ENCODE measurements at places on chromosomes 4 and X.

GRCh38 chr4:87006426-87006675, 71.5 kb downstream of the AFF1 start:
- DNase-seq, result no peak

DNA sequence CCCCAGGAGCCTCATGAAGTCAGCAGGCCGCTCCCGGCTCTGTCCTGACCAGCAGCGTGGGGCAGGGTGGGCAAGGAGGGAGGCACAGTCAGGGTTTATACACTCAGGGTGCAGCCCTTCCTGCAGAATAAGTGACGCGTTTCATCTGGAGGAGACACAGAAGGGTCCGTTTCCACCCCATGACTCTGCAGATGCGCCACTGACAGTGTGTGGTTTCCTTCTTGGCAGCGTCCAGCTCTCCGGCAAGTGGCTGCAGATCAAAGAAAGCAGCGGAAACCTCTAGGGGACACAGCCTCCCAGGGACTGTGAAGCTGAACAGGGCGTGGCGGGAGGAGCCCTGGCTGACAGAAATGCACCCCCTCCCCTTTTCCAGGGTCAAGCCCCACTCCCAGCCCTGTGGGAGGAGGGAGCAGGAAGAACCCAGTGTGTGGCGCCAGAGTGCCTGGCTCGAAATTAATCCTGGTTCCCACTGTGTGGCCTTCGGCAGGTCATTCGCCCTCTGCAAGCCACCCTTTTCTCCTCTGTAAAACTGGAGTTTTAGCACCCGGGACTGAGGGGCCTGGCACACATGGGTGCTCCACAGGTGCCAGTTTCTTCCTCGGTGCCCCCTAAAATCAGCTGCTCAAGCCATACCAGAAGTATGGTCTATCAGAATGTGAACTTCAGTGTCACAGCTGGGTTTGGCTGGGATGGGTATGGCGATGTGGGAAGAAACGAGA, 17.3 kb upstream of the TBC1D14 start:
- peak; percentile 56 for DNase-seq

GRCh38 chrX:57929373-57929772, 19.1 kb upstream of the ZXDA start:
- DNase-seq, result no peak

DNA sequence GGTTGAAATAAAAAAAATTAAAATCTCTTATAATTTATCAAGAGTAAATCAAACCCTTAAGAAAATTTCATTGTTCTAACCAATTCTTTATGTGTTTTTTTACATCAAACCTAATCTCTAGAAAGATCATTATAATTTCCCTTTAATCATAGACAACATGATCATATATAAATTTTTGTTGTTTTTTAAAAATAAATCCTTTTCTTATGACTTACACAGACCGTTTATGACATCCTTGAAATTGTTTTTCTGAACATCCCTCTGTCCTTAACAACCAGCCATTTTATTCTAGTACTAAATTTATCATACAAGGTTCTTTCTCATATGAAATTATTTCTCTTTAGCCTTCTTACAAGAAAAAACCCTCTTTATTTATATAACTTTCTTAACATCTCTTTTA, 62.7 kb upstream of the GABRE start:
- DNase-seq, result no peak

- DNase-seq, result no peak
These were observed 146.8 kb upstream of the IL1RAPL2 start for GRCh38 chrX:104419211-104419610.

DNA sequence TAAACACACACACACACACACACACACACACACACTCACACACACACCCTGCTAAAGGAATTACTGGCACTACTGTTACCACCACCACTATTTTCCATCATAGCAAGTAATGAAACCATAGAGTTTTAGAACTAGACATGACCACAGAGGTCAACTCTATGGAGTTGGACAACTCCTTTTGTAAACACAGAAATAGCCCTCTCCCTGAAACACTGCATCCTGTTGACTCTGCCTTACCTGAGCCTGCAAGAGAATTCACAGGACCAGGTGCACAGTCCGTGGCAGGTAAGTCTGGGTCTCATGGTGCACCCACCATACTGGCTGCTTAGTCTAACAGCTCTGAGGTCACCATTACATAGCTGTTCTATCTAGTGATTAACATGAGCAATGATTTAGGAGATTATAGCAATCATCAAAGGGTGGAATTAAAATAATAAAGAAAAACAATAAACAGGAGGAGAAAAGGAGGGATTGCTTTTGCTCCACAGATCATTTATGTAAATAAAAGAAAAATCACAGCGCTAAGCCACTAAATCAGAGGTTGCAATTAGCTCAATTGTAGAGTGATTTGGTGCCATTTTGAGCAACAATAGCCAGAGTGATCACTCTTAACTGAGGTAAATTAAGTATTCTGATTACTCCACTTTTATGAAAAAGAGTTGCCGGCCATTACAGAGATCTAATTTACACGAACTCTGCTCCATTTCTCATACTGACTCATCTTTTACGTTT, 340.0 kb upstream of the RASGEF1B start:
- DNase-seq, result no peak

DNA sequence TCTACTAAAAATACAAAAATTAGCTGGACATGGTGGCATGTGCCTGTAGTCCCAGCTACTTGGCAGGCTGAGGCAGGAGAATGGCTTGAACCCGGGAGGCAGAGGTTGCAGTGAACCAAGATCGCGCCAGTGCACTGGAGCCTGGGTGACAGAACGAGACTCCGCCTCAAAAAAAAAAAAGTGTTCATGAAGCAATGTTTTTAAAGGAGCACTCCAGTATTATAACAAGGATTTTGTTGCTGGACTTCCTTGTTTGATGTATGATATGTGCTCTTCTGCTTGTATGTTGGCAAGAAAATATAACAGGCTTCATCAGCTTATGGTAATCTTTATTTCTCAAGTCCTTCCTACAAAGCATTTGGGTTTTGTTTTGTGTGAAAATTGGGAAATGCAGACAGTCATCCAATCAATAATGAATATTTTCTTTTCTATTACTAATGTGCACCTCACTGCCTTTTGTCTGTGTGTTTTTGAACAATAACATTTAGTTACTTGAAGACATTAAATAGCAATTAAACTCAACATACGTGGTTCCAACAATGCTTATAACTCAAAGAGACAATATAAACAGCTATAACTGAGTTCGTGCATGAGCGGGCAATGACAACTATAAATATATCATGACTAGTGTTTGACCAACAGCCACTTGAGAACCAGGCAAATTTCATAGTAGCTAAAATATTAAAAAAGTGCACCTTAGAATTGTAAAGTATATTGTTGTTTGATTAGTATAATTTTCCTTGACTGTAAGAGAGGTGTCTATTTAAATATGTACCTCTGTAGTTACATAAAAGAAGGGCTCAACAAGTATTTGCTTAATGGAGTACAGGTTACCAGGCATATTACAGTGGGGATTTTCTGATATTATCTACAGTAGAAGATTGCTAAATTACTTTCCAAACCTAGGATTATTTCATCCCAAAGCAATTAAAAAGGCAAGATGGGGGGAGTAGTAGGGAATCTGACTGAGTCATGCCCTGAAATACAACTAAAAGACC, 210.7 kb downstream of the PPP3CA start:
- DNase-seq, result no peak

DNA sequence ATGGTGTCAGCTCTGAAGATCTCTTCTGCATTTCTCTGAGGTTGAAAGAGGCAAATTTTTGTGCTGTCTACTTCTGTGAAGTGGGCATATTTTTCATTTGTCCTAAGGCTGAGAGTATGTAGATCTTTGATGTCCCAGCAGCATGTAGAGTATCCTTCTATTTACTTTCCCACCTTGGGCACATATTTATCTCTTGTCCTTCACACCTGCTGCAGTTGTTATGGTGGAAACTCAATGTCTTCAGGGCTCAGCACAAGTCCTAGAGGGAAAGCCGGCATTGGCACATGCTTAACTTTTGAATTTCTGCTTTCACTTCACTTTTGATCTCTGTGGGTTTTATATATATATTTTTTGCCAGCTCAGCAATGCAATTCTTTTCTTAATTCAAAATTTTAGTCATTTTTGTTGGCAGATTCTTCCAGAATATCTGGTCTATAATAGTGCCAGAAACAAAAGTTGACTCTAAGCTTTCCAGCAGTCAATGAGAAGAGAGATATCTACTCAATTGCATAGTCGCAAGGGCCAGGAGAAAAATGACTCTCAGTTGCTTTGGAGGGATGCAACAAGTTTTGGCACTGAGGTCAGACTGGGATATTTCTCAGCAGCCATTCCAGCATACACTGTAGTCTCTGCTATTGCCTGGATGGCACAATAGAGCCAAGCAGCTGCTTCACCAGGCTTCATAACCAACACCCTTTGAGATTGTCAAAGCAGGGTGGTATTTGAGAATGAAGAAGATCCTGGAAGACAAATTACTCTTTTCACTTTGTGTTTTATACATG, 127.8 kb upstream of the FAT1 start:
- no peak for DNase-seq
